ENCODE measurements at places on chromosomes 3 and 15. TPM values are rescaled to one million over a fixed set of nuclear protein-coding genes. Genes with fewer than 3 reads are reported as not detected.

GRCh38 chr3:137761563-137762503 lies 2.3 kb upstream of the SOX14 start:
- no peak for DNase-seq

DNA sequence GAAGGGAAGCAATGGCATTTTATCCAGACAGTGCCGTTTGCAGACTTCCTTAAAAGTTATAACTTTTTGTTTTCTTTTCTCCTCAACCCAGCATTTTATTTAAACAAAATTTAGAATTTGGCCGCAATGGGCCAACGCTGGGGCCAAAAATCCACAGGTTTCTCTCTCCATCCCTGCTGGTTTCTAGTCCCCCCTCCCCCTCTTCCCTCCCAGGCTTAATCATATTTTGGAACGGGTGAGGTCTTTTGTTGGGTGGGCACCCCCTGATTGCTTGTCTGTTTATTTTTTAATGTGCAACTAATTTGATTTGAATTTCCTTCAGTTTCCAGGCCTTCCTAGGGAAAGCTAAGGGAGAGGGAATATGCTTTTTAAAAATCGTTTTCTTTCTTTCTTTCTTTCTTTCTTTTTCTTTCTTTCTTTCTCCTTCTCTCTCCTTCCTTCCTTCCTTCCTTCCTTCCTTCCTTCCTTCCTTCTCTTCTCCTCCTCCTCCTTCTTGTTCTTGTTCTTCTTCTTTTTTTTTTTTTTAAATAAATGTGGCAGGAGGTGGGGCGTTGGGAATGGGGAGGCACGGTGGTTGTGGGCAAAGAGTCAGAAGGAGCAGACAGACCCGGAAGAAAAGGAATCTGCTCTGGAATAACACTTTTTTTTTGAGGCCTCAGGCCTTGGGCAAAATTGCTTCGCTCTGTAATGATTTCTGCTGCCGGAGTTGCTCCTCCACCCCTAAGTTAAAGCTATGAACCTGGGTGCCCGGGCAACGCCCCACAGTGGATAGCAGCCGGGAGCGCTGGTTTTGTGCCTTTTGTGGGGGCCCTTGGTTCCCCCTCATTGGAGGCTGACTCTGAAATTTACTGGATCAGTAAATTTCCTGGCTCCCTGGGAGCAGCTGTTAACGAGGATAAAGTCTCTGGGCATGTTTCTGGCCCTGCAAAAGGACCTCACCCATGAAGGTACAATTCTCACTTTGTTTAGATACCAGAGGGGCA lies 1.9 kb downstream of the FNDC3B start:
- DNase-seq: no peak

GRCh38 chr15:63372753-63373152 lies 8.9 kb downstream of the CA12 start:
- DNase-seq: no peak

DNA sequence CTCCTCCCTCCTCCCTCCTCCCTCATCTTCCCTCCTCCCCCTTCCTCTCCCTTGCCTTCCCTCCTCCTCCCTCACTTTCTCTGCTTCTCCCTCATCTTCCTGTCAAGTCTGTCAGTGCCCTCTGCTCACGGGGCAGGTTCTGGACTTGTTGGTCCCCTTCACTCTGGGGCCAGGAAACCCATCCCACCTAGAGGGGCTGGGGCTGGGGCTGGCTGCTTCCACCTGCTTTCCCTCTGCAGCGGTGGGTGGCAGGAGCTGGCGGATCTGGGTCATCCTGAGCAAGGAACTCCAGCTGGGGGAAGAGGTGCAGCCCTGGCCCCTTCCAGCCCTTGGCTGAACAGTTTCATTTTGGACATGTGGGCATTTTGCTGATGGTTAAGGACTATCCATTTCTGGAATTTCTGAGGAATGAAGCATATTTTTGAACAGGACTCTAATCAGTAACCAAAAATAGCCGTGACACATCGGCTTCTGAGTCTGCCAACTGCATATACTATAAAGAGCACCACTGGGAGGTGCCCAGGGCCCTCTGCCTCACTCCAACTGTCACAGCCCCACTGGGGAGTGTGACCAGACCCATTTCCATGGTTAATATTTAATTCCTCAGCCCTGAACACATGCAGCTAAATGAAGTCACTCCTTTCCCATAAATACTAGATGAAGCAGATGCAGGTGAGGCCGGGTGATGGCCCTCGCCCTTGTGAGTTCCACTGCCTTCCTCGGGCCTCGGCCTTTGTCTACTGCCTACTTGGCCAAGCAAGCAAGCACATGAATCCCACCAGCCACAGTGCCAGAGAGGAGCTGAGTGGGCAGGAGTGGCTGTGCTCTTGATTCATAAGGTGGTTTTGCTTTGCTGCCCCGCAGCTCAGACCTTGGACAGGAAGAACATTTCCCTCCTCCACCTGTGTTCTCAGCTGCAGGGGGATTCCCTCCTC lies 39.8 kb downstream of the CHDH start:
- DNase-seq: no peak

DNA sequence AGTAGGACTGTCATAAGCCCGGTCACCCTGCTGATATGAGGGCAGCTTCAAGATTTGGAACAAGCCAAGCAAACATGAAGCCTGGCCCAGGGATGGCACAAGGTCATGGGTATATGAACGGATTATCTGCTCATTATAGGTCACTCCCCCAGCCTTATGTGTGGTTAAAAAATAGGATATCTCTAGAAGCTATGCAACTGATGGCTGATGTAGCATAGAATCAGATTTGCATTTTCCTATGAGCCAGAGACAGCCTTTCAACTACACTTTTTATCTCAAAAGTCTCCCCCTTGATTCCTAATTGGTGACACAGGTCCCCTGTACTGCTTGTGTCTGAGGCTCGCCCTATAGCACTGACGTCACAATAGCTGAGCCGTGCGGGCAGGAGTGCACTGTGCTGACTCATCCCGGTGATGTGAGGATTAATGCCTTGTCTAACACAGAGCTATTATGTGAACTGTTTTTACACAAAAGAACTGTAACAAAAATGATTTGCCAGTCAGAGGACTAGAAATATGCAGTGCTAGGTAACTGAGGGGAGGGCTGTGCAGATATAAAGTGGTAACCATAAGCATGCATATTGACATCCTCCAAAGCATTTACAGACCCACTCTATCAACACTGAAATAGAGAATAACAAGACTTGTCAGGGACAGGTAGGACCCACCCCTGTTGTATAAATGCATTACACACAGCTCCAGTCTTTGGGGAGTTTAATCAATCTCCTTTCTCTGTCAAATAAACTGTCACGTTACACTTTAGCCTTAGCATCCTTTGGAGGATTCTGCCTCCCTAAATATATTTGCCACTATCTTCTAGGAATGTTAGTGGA lies 204.9 kb downstream of the TIGIT start:
- no peak for DNase-seq

- DNase-seq: no peak
These were observed 5.3 kb upstream of the SPESP1 start for GRCh38 chr15:68924866-68925560.

DNA sequence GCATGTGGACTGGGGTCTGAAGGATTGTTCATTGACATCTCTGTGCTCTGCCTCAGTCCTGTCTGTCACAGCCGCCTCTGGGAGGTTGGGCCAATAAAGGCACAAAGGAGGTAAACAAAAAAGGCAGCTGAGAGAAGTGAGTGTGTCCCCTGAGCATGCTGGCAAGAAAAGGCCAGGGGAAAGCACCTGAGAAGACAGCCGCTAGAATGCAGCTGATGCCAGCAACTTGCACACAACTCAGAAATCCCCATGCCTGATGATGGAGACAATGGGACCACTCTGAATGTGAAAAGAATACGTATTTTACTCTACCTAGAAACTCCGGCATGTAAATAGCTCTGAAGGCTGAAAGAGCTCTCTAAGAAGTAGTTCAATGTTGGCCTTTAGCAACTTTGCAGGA lies 118.7 kb downstream of the KCNH8 start:
- no peak for DNase-seq

DNA sequence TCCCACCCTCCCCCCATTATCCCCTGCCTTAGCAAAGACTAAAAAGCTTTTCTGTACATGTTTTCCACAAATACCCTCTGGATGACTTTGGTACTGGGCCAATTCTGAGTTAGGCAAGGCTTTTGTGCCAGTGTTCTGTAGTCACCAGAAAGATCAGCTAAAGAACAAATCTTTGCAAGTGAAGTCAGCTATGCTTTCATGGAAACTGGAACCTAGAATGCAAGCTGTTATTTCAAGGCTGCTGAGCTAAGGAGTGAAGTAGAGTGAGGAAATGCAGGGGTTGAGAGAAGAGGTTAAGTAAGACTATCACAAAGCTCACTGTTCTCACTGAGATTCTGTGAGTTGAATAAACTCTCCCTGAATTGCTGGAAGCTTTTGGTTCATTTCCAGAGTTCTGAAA lies 107.8 kb upstream of the CNTN3 start:
- no peak for DNase-seq

DNA sequence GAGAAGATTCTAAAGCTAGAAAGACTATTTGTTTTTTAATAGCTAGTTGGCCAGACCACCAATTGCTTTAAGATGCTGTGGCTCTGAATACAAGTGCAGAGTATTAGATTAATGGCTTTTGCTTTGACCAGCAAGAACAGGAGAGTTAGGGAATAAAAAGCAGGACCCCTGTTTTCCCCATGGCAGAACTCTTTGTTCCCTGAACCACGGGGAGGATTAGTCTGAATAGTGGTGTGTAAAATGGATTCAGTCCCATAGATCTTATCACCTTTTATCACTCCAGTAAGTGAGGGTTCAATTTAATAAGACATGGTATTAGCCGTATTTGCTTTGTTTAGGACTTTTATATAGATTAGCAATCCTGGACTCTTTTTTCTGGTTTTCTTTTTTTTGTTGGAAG lies 562.6 kb upstream of the DPPA4 start:
- DNase-seq: no peak

DNA sequence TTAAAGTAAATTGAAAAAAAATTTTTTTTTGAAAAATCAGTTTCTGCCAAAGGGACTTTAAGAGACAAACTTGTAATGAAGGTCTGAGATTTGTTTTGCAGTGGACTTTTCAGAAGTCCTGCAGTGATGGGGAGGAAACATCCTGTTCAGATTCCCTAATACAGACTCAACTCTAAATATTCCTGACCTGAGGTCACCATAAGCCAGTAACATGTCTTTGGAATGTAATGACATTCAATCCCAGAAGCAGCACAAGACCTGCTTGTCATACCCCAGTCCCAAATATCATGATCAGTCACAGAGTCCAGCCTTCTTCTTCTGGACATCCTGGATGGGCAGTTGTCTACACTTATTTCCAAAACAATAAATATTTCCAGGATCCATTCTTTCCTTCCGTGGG lies 53.6 kb downstream of the TMEM39A start:
- DNase-seq: no peak

DNA sequence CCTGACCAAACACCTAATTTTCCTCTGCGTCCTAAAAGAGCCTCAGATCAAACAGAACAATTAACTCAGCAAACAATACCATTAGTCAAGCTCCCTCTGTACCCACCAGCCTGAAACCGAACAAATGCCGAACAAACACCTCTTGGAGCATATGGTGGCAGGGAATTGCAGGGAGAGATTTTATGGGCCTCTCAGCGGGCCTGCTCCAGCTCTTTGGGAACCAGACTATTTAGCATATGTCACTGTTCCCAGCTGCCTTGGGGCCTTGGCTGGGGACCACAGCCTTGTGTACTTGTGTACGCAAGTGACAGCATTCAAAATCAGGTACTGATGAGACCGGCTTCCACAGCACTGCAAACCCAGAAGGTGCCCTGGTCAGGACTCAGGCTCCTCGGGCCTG lies 388.8 kb upstream of the PPP2R3A start:
- no peak for DNase-seq

DNA sequence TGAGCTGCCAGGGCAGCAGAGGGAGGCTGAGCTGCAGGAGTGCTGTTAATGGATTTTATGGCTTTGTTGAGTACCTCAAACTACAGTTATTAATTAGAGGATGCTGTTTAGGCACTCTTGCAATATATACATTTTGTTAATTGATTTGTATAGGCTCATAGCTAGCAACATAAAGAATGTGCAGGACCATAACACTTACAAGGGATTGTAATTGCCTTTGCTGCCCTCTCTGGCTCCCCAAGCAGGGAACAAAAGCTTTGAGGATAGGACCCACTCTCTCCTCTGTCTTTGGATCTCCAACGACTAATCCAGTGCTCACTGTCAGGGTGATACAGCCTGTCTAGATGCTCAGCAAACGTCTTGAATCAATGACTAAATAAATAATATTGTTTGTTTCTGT lies 1.2 kb upstream of the CLSTN2 start:
- DNase-seq: no peak

GRCh38 chr15:74156678-74157411 lies 16.7 kb upstream of the ISLR start:
- DNase-seq: no peak

DNA sequence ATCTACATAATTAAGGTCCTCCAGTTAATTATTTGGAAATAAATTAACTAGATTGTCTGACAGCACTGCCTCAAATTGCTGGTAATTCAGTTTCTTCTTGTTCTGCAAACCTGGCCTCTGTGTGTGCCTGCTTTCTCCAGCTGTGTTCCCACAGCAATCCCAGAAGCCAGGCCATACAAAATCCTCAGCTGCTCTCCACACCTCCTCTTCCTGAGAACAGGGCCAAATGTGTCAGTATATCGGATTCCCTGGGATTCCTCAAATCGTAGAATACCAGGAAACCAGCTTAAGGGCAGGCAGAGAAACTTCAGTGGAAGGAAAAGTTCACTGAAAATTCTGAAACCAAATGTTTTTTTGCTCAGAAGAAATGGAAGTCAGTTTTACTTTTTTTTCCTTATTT lies 261.4 kb downstream of the ZMAT3 start:
- no peak for DNase-seq

GRCh38 chr3:18687286-18687685 lies 262.1 kb upstream of the SATB1 start:
- DNase-seq: no peak

DNA sequence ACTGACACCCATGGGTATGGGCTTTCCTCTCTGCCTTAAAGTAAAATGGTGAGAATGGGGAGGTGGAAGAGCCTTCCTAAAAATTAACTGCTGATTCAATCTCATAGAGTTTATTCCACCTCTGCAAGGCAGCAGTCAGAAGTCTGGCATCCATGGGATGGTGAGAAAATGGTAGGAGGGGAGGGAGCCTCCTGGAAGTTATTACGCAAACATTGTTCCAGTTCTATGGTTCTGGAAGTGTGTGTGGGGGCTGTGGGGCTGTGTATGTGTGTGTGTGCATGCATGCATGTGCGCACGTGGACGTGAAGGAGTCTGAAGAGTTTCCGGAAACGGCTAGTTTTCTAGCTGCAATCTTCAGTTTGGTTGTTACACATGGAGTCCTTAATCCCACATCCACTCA lies 177.6 kb downstream of the KCNAB1 start:
- no peak for DNase-seq

The IFT80 gene
- 52.0 TPM for polyA plus RNA-seq

The LYZL4 gene
- polyA plus RNA-seq: not detected

The CILP gene
- 3.3 TPM for polyA plus RNA-seq

The CD96 gene
- 1.4 TPM for polyA plus RNA-seq

The TBL1XR1 gene
- 149 TPM for polyA plus RNA-seq

The PCLAF gene
- polyA plus RNA-seq: 47.5 TPM

The BOC gene
- polyA plus RNA-seq: 24.0 TPM

The CCR4 gene
- polyA plus RNA-seq: 0.18 TPM

The OR5H15 gene
- not detected for polyA plus RNA-seq

The SLC27A2 gene
- polyA plus RNA-seq: 67.2 TPM

The STAC gene
- polyA plus RNA-seq: 11.6 TPM

The LRRIQ4 gene
- polyA plus RNA-seq: 0.08 TPM
